ENCODE measurements at places on chromosomes 3 and 15. TPM values are rescaled to one million over a fixed set of nuclear protein-coding genes. Genes with fewer than 3 reads are reported as not detected.

FHIT gene
- total RNA-seq, result 7.6 TPM

DNA sequence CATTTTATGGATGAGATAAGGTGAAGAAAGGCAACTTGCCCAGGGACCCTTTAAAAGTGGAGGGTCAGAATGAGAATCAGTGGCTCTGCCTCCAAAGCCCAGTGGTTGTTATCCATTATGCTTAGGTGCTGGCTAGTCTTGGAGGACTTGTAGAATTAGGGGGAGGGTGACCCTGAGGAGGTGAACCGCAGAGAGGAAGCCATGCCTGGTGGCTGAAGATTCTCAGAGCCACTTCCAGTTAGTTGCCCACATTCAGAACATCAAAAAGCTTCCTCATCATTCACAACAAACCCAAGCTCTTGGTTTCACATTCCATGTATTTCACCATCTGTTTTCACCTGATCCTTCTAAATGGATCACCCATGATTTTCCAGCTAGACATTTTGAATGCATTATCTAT lies 11.2 kb downstream of the EBLN2 start:
- no peak overlapping the region for H3K27ac ChIP-seq
- no peaks in the 10 kb centered on the region for H3K27me3 ChIP-seq
- H3K4me1 ChIP-seq, result peaks cover 3% of the 10 kb centered on the region
- no peak overlapping the region for H3K4me3 ChIP-seq
- no peak for DNase-seq
- H3K36me3 ChIP-seq, result peaks cover 3% of the 10 kb centered on the region

RBM5 gene
- total RNA-seq, result 380 TPM

RHCG gene
- not detected for total RNA-seq

GRCh38 chr15:29018995-29019976 lies 133.5 kb downstream of the APBA2 start:
- H3K27ac ChIP-seq, result no peak overlapping the region
- H3K27me3 ChIP-seq, result no peaks in the 10 kb centered on the region
- no peaks in the 10 kb centered on the region for H3K36me3 ChIP-seq
- no peaks in the 10 kb centered on the region for H3K4me1 ChIP-seq

GRCh38 chr15:39448409-39448808 lies 132.5 kb upstream of the THBS1 start:
- peaks cover 8% of the 10 kb centered on the region for H3K4me1 ChIP-seq
- H3K36me3 ChIP-seq, result no peaks in the 10 kb centered on the region
- H3K27ac ChIP-seq, result no peak overlapping the region

DNA sequence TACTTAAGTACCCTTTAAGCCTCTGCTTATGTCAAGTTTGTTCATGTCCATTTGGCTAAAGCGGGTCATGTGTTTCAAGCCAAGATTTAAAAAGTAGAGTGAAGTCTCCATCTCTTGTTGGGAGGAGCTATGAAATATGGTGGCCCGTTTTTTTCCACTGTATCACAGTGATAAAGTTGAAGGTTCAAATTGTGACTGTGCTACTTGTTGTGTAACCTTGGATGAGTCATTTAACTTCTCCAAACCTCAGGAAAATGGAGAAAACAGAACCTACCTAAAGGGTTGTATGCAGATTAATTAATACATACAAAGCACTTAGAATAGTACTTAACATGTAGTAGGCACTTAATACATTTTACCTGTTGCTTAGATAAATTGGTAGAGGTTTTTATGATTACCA lies 43.4 kb downstream of the SNAPC5 start:
- no peak overlapping the region for H3K27ac ChIP-seq
- no peaks in the 10 kb centered on the region for H3K4me1 ChIP-seq
- H3K27me3 ChIP-seq, result no peaks in the 10 kb centered on the region
- H3K4me3 ChIP-seq, result no peak overlapping the region

MESP2 gene
- 0.55 TPM for total RNA-seq

- peaks cover 16% of the 10 kb centered on the region for H3K36me3 ChIP-seq
- no peaks in the 10 kb centered on the region for H3K4me1 ChIP-seq
- no peak for DNase-seq
- no peak overlapping the region for H3K4me3 ChIP-seq
- no peak overlapping the region for H3K27ac ChIP-seq
These were observed 60.8 kb upstream of the SKIL start for GRCh38 chr3:170296703-170297102.

CHCHD6 gene
- 12.1 TPM for total RNA-seq

GRCh38 chr3:174198199-174198598 lies 660.9 kb upstream of the NAALADL2 start:
- no peaks in the 10 kb centered on the region for H3K4me1 ChIP-seq
- no peaks in the 10 kb centered on the region for H3K36me3 ChIP-seq
- H3K27ac ChIP-seq, result no peak overlapping the region
- DNase-seq, result peak; percentile 94
- no peaks in the 10 kb centered on the region for H3K27me3 ChIP-seq

- no peaks in the 10 kb centered on the region for H3K27me3 ChIP-seq
- H3K36me3 ChIP-seq, result no peaks in the 10 kb centered on the region
- no peak overlapping the region for H3K4me3 ChIP-seq
- no peak overlapping the region for H3K27ac ChIP-seq
These were observed 103.1 kb downstream of the THSD4 start for GRCh38 chr15:71218272-71218805.

DNA sequence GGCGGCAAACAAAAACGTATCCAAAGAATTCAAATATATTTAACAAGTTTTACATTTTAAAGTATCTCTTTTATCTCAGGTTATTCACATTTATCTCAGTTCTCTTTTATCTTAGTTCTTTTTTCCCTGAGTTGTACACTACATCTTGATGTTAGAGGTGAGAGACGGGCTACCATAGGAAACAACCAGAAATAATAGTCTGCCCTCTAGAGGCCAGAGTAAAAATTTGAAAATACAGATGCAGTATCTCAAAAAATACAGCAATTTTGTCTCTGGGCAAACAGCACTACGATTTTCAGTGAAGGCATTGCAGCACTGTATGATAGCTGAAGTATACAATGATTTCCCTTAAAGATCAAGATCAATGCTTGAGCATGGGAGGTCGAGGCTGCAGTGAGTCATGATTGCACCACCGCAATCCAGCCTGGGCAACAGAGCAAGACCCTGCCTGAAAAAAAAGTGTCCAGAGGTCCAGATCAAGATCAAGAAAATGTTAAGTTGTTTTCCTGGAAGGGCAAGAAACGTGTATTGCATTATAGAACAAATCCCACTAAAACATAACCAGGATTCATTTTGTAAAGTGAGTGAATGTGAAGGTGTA lies 82.6 kb upstream of the ATP11B start:
- no peaks in the 10 kb centered on the region for H3K36me3 ChIP-seq
- peak; percentile 40 for DNase-seq
- H3K4me1 ChIP-seq, result no peaks in the 10 kb centered on the region
- H3K27ac ChIP-seq, result no peak overlapping the region
- H3K4me3 ChIP-seq, result no peak overlapping the region

SOX14 gene
- total RNA-seq, result not detected

DNA sequence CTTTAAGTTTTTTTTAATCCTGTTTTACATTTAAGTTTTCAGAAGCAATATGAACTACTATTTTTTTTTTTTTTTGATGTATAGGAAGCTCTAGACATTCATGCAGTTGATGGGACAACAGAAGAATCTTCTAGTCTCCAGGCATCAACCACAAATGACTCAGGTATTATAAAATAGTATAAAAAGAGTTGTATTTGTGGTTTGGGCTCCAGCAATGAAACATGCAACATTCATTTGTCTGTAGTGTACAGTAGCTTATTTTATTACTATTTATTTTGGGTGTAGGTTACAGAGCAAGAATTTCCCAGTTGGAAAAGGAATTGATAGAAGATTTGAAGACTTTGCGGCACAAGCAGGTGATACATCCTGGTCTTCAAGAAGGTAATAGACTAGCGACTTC lies 38.6 kb downstream of the MGA start:
- H3K4me1 ChIP-seq, result no peaks in the 10 kb centered on the region
- no peak overlapping the region for H3K27ac ChIP-seq
- peaks cover 3% of the 10 kb centered on the region for H3K36me3 ChIP-seq
- no peaks in the 10 kb centered on the region for H3K27me3 ChIP-seq
- no peak overlapping the region for H3K4me3 ChIP-seq
- no peak for DNase-seq

FRMD5 gene
- total RNA-seq, result 0.83 TPM

Measured in lung (tissue), 17 donors.